ENCODE measurements at places on chromosomes 5 and 9.

- no peak for DNase-seq
Observed at GRCh38 chr5:58922461-58923171, 339.7 kb downstream of the RAB3C start.

DNA sequence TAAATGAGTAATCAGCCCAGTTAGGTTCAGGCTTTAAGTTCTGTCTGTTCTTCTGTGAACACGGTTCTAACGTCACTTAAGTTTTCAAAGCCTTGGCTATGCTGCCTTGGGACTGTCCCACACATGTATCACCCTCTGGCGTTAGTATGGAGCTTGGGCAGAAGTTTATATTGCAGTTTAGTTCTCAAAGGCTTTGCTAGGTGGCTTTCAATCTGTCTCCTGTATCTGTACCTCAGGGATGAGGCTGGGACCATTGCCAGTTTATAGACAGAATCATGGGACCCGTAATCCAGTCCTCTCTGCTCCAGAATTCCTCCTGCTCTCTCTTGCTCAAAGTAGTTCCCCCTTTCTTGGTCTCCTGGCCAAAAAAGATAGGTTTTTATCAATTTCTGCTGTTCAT, 12.1 kb downstream of the C9orf40 start:
- DNase-seq: no peak

GRCh38 chr5:135154197-135154596, 120.2 kb upstream of the PITX1 start:
- peak; percentile 37 for DNase-seq

DNA sequence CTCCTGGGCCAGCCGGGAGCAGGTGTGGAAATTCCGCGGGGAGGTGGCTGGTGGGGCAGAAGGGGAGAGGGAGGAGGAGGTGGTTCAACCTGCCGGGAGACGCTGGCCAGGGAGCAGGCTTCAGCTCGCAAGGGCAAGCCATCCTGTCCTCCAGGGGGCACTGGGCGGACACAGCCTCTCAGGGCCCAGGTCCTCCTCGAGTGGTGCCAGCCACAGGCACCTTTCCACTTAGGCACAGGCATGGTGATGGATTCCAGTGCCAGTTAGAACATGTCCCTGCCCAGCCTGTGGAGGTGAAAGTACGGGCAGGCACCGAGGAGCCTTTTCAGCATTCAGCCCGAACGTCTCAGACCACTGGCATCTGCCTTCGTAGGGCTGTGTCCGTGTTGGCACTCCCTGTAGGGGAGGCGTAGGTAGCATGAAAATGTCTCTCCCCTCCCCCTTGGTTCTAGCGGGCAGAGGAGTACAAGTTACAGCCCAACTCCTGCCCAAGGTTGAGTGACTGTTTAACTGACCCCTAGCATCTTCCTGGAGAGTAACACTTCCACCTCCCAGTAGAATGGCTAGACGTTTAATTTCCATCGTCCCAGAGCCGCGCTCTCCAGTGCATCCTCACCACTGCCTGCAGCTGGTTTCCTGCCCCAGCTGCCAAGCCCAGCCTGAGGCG, 48.9 kb downstream of the DAB2IP start:
- DNase-seq: no peak

DNA sequence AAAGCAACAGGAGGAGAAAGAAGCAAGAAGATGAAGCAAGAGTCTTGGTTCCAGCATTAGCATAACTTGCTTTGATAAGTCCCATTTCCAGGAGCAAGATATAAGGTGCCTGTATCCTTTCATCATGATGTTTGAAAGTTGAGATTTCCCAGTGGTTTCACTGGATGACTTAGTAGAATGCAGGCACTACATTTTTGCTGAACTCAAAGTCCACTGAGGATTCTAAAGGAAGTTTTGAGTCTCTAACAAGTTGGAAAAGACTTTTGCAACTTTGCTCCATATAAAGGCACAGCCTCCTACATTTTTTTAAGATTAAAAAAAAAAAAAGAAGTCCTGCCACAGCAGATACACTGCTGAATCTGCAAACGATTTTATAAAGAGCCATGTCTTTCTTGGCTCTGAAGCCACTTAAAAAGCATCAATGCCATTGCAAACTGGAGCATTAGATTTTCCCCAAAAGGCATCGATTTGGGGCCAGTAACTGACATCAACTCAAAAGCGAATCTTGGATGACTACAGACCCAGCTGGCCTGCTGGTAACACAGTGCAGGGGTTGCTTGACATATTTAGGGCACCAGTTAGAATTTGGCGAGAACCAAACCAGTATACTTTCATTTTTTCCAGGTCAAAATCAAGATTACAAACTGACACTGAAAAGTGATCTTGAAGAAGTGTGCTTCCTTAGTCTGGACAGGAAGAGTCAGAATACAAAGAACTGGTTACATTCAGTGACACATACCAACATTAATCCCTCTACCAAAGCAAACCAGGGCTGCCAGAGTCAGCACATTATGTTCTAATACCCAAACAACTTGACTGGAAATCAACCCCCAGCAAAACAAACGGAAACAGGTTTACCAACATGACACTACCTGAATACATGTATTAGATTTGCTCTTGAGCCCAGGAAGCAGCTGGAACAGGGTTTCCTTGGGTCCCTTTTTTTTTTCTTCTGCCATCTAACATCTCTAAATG, 39.1 kb upstream of the KCNV2 start:
- no peak for DNase-seq

- DNase-seq: peak; percentile 21
Observed at GRCh38 chr5:18745042-18745987, 1111.1 kb downstream of the TAF11L14 start.

GRCh38 chr9:129113645-129114304, 2.6 kb downstream of the PTPA start:
- DNase-seq: no peak

GRCh38 chr9:134157378-134157885, 6.9 kb downstream of the RNU6ATAC start:
- no peak for DNase-seq

DNA sequence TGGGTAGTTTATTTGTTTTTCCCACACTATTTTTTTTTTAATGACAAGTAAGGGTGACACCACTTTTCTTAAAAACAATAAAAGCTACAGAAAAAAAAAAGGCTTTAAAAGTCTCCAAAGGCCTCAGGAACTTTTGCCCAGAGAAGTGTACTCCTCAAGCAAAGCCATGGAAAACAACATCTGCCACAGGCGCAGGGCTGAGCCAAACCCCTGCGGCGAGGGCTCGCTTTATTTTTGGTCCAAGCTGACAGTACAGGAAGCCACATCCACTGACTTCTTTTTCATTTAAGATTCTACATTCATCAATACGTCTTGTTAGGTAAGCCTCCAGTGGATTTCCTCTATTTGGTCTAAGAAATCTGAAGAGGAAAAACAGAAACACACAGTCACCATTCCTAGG, 51.9 kb upstream of the IFNK start:
- no peak for DNase-seq

GRCh38 chr5:151470439-151470838, 23.0 kb downstream of the SLC36A1 start:
- DNase-seq: peak; percentile 42

- DNase-seq: no peak
Observed at GRCh38 chr9:38337181-38337580, 55.3 kb upstream of the ALDH1B1 start.

Measured in trophoblast cell (in vitro differentiated cells and primary cell).